ENCODE measurements at places on chromosomes 1 and 21.

DNA sequence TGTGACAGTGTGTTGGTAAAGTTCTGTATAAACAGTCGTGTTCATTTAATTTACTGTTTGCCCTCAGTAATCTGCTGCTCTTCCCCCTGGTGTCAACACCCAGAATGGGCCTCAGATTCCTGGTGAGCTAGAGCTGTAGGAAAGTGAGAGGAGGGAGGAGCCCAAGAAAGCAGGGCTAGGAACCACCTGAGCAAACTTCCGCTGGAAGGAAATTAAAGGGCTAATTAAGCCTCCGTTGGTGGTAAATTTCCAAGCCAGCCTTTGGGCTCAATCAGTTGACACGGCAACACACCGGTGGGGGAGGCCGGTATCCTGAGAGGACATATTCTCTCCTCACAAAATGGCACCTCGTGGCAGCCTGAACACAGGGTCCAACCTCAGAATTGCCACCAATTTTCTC is 32.9 kb downstream of the RAB3B start:
- no peak for DNase-seq

DNA sequence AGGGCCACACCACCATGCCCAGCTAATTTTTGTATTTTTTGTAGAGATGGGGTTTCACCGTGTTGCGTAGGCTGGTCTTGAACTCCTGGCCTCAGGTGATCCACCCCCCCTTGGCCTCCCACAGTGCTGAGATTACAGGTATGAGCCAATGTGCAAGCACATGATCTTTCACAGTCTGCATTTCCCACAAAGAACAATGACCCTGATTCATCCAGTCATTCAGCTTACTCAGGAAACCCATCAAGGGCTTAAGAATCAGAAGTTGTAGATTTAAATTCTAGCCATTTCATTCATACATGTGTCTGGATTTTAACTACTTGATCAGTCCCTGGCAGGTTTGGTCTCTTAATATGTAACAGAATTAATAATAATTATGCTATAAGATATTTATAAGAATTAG is 2065.7 kb downstream of the MRPL39 start:
- DNase-seq: no peak

DNA sequence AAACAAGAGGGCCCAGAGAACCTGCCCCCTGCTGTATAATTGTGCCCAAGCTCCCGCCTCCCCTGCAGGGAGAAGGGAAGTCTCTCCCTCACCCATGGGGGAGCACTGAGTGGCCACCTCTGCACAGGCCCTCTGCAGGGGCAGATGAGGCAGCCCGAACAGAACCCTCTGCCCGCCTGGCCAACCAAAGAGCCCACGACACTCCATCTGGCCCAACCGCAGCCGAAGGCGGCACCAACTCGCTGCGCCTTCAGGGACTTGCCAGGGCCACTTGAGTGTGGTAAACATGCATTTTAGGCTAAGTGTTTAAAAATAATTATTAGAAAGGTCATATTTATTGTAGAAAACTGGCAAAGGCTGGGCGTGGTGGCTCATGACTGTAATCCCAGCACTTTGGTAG is 34.6 kb upstream of the CCSAP start:
- DNase-seq: no peak

GRCh38 chr21:15534450-15534886 is 195.3 kb upstream of the USP25 start:
- no peak for DNase-seq

DNA sequence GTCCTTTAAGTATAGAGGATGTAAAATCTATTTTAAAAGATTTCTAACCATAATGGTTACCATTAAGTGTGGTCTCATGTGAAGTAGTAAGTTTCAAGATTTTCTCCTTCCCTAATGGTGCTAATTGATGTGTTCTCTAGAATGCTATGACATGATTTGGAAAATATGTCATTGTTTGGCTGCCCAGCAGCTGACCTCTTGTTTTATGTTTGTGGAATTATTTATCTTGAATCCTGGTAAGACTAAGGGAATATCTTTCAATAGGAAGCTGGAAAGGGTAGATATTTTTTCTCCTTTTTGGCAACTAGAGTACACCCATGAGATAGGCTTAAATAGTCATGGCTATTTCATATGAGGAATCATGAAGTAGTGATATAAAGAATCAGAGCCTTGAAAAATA is 139.8 kb upstream of the CHODL start:
- DNase-seq: no peak

- DNase-seq: no peak
These were observed 53.9 kb downstream of the GALNT2 start for GRCh38 chr1:230120921-230121381.

- no peak for DNase-seq
These were observed 114.8 kb downstream of the CNIH3 start for GRCh38 chr1:224730965-224731364.

DNA sequence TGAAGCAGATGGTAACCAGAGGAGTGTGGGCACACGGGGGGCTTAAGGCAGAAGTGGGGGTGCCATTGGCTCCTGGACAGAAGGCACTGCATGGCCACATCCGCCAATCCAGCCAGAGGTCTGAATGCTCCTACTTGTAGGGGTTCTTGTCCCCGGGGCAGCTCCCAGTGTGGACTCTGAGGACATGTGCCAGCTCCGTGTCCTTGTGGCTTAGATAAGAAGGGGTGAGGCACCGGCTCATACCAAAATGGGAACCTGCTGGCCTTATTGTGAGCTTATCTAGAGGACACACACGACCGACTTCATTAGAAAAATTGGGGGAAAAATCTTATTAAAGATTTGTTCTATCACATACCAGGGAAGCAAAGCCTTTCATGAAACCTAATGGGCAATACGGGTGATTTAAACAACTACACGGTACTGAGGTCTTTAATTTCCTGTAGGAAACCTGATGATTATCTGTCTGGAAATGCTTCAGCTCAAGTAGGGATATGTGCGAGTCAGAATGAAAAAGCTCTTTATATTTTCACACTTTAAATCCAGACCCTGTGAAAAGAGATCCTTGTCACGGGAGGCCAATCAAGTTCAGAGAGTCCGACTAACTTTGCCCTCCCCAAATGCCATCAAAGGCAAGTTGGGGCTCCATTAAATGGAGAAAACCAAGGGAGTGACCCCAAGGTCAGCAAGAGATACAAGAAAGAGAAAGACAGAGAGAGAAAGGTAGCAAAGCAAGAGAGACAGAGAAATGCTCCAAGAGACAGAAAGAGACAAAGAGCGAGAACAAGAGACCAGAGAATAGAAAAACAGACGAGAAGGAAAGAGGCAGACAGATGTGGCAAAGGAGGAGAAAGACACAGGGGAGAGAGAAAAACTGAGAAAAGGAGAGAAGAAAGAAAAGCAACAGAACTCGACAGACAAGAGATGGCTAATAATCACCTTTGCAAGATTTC is 14.1 kb upstream of the KCNN3 start:
- DNase-seq: no peak

GRCh38 chr21:39850333-39850732 is 16.9 kb upstream of the PCP4 start:
- no peak for DNase-seq

- DNase-seq: no peak
These were observed 21.1 kb downstream of the MKNK1 start for GRCh38 chr1:46582972-46583371.

DNA sequence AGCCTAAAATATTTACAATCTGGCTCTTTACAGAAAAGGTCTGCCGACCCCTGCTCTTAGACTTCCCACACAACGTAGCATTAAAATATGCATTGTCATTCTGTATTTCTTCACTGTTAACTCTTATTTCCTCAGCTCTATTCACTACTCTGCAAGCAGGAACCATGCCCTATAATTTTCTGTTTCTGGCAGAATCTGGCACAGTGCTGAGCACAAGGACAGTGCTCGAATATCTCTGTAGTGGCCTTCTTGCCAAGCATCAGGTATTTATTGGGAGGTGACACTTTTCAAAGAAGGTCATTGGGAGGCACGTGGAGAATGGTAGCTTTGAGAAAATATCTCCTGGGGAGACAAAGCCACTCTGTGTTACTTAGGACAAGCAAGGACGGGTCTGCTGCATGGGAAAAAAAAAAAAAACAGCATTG is 77.9 kb downstream of the PSMG1 start:
- no peak for DNase-seq

- DNase-seq: no peak
These were observed 56.7 kb upstream of the LAPTM5 start for GRCh38 chr1:30814292-30814691.

GRCh38 chr1:99527545-99527944 is 118.4 kb upstream of the PALMD start:
- DNase-seq: no peak

GRCh38 chr1:16146279-16147155 is 9.4 kb downstream of the EPHA2 start:
- DNase-seq: no peak

DNA sequence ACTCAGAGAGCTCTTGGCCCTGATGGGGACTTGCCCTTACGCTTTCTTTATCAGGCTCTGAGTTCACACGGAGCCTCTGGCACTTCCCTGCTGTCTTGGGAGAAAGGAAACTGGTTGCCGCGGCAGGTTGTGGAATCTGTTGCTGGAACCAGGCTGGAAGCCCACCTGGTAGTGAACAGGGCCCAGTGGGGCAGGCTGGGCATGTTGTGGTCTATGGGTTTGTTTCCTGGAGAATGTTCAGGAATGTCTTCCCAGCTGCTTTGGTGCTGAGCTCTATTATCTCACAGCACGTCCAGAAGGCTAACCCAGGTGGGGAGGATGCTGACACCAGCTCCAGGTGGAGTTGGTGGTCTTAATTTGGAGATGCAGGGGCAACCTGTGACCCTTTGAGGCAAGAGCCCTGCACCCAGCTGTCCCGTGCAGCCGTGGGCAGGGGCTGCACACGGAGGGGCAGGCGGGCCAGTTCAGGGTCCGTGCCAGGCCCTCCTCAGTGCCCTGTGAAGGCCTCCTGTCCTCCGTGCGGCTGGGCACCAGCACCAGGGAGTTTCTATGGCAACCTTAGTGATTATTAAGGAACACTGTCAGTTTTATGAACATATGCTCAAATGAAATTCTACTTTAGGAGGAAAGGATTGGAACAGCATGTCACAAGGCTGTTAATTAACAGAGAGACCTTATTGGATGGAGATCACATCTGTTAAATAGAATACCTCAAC is 33.3 kb upstream of the TDRD10 start:
- DNase-seq: no peak

- DNase-seq: no peak
These were observed 144.5 kb downstream of the C1orf21 start for GRCh38 chr1:184531296-184531695.

DNA sequence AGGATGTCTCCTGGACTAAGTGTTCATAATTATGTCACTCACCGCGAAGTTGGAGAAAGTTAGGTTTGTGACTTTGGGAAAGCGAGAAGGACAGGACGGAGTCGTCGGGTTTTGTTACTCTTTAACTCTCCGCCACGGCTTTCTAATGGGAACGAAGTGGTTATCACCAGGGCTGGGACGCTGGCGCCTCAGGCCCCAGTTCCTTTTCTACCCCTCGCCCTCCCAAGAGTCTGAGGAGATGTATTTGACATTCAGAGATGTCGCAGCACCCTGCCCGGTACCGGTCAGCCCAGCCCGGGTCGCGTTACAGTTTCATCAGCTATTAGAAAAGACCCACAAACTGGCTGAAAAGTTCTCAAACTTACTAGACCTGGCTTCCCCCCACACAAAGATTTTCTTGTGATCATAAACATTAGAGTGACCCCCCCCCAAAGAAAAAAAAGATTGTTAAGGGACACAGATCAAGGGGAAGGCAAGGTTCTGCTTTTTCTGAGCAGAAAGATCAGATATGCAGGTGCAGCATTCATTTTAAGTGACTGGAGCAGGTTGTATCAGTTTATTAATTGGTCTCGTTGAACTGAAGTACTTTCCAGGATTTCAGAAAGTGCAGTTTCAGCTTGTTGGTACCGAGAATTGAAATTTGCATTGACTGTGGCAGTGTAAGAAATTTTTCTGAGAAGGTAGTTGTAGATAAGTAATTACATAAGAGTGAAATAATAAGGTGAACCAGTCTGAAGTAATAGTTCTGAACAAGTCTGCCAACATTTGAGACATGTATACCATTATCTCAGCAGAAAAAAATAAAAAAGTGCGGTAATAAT is 859 bp upstream of the ZBTB18 start:
- DNase-seq: no peak

DNA sequence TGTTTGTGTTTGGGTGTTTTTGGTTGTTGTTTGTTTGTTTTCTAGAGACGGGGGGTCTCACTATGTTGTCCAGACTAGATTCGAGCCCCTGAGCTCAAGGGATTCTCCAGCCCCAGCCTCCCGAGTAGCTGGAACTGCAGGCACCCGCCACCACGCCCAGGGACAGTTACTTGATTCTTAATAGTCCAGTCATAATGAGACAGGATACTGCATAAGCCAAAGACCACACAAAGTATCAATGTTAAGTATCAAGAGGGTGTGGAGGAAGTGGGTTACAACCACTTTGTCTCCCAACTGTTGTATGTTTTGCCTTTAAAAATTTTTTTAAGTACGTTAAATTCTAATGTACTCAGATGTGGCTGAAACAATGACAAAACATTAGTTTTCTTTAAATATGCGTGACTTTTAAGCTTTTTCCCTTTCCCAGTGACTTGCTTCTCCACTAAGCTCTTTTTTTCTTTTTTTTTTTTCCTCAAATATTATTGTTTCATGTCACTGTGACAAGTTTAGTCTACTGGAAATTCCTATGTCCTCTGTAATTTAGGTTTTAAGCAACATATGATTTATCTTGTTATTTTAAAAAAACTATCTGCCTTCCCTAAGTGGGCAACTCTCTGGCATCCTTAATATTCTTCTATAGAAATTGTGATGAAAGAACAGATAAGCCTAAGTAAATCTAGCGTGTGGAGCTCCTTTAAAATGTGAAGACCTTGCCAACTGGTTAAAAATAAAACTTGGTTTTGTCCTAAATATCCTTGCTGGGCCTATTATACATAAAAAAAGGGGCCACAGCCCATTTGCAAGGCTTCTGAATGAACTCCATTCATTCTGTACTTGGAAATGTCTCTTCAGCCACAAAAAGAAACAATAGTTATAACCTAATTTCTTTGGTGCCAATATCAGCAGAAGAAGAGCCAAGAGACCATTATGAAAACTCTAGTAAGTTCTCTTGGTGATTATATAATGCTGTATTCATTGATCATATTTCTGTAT is 56.2 kb upstream of the DPH5 start:
- no peak for DNase-seq

DNA sequence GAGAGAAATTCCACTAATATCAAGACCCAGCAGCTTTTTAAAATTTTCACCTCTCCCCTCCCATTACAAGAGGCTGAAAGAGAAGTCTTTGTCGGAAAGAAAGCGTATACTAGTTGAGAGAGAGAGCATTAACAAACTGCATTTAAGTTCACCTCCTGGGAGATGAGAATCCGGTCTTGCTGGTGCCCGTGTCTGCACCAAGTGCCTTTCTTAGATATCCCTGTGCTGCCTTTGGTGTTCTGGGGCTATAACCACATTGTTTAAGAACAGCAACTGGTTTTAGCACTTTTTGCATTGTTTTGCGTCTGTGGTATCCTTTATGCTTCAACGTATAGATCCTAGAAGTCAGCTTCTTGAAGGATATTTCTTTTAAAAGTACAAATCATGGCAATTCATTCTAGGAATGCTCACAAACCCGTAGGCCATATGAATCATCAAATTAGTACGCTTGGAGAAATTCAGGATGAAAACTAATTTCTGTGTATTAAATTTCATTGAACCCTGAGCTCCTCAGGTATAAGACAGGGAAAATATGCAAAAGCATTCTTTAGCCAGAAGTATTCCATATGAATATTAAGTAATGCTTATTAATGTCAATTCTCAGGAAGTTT is 3.4 kb upstream of the RPE65 start:
- no peak for DNase-seq

- no peak for DNase-seq
These were observed 661.6 kb downstream of the ADGRL2 start for GRCh38 chr1:82462366-82462765.

- DNase-seq: peak; percentile 16
These were observed 7.9 kb upstream of the TNNT2 start for GRCh38 chr1:201385299-201385891.

GRCh38 chr1:52836035-52836434 is 6.5 kb upstream of the ZYG11A start:
- DNase-seq: no peak

Measured in activated CD8-positive, alpha-beta memory T cell treated with anti-CD3 and anti-CD28 coated beads for 1 hour (primary cell).